COLO829 (cell line): ENCODE measurements at places on chromosomes 12 and 14.

GRCh38 chr12:80701388-80701787, 6.0 kb upstream of the MYF6 start:
- no peak for DNase-seq

GRCh38 chr12:19925841-19926240, 442.5 kb upstream of the PDE3A start:
- DNase-seq: no peak

DNA sequence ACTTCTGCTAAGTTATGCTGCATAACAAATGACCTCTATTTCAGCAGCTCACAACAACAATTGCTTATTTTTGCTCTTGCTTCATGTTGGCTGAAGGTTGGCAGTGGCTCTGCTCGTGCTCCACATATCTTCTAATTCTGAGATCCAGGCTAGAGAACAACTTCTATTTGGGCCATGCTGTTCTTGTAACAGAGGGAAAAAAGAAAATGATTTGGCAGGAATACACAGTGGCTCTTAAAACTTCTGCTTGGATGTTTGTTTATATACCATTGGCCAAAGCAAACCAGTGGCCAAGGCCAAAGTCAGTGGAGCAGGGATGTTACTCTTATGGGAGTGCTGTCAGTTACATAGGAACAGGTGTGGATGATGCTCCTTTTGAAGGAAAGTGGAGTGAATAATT, 32.1 kb downstream of the GPHN start:
- DNase-seq: no peak

- no peak for DNase-seq
Measured at GRCh38 chr12:27008081-27008480, 6.1 kb downstream of the TM7SF3 start.

DNA sequence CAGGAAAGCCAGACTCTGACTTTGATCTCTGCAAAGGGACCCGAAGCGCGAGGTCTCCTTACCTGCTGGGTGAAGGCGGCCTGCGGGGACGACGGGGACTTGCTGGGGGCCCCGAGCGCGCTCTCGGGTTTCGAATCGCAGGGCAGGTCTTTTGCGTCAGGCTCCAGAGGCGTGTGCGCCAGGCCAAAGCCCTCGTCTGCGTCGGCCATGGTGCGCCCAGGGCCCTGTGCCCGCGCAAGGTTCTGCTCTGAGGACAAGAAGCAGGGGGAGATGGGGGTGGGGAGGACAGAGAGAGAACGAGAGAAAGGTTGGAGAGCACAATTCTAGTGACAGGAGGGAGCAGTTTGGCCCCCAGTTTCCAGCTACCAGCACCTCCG, 2.3 kb downstream of the TBX5 start:
- no peak for DNase-seq

GRCh38 chr14:71712478-71712877, 219.8 kb upstream of the RGS6 start:
- no peak for DNase-seq

GRCh38 chr12:24759155-24759554, 189.7 kb downstream of the BCAT1 start:
- no peak for DNase-seq

DNA sequence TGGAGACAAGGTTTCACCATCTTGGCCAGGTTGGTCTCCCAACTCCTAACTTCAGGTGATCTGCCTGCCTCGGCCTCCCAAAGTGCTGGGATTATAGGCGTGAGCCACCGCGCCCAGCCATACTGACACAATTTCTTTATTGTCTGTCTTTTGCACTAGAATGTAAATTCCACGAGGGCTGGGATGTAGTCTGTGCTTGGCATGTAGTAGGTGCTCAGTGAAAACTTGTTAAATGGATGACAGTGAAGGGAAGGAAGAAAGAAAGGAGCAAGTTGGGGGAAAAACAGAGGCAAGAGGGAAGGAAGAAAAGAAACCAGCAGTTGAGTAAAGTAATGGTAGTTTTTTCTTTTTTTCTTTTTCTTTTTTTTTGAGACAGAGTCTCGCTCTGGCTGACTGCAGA, 53.1 kb downstream of the LIMA1 start:
- no peak for DNase-seq

GRCh38 chr12:4221258-4221620, 52.3 kb upstream of the CCND2 start:
- no peak for DNase-seq

GRCh38 chr12:68159681-68160304, at the start of gene IFNG:
Gene IFNG (minus strand): TSS chr12:68159740. CDS start chr12:68159615, 125 bp downstream.
- DNase-seq: no peak

DNA sequence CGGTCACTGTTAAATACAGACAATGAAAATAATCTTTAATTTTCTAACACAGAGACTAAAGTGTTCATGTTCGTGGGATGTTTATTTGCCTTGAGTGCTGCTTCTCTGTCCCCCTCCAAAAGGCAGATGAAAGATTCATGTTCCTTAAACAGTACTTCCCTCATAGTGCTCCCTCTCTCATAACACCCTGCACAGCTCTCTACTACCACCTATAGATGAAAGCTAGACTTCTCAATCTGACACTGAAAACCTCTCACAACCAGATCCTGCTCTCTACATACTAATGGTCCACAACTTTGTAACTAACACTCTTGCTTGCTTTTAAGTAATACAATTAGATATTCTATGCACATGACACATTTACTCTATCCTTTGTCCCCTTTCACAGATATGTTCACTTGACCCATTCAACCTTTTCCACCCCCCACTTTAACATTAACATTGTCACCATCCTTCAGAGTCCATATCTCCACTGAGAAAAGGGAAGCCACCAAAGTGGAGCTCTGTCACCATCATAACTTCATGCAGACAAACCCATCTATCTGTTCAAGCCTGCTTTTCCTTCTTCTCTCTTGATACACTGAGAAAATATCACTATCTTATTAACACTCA, 266.4 kb upstream of the USP15 start:
- peak; percentile 41 for DNase-seq

- no peak for DNase-seq
Measured at GRCh38 chr14:56608689-56609088, 29.1 kb downstream of the TMEM260 start.

GRCh38 chr12:115749071-115749841, 528.2 kb downstream of the MED13L start:
- no peak for DNase-seq

DNA sequence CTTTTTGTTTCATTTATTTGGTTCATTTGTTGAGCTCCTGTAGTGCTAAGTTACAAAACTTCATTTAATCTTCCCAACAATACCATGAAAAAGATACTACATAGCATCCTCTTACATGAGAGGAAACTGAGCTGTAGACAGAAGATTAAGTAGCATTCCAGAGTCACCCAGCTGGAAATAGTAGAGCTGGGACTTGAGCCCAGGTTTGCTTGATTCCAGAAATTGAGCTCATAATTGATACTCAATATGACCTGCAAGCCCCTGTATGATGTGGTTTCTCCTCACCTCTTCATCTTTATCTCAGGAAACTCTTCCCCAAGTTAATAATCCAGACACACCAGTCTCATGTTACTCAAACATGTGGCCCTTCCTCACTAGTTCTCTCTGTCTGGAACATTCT, 87.0 kb upstream of the DAAM1 start:
- no peak for DNase-seq

- DNase-seq: no peak
Measured at GRCh38 chr12:8052679-8053078, 13.5 kb downstream of the C3AR1 start.

DNA sequence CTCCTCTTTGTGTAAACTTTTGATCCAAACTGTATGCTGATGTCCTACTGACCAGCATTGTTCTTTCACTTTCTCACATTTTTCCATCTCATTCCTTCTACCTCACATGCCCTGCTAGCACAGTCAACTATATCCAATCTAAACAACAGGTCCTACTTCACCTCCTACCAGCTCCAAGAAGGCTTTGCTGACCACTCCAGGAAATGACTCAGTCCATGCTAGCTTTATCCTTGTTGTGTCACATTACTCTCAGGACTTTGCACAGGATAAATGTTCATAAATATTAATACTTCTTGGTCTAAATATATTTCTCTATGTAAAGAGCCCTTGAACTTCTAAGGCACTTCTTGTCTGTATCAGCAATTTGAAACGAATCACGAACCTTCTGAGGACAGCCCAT, 64.9 kb upstream of the PCED1B start:
- no peak for DNase-seq

DNA sequence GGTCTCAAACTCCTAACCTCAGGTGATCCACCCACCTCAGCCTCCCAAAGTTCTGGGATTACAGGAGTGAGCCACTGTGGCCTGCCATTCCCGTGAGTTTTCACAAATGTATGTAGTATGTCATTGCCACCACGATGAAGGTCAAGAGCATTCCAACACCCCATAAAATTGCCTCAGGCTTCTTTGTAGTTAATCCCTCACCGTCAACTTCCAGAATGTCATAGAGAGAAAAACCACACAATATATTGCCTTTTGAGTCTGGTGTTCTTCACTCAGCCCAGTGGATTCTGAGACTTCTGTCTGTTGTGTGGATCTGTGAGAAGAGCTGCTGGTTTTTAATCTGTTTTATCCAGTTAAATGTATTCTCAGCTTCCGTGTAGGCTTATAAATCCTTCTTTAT, 12.6 kb upstream of the CFAP251 start:
- peak; percentile 60 for DNase-seq

GRCh38 chr12:87274594-87275245, 754.5 kb downstream of the C12orf50 start:
- DNase-seq: peak; percentile 15

GRCh38 chr14:77296155-77296554, 24.5 kb downstream of the POMT2 start:
- DNase-seq: no peak

GRCh38 chr12:88633312-88633711, 53.0 kb upstream of the KITLG start:
- peak; percentile 19 for DNase-seq

DNA sequence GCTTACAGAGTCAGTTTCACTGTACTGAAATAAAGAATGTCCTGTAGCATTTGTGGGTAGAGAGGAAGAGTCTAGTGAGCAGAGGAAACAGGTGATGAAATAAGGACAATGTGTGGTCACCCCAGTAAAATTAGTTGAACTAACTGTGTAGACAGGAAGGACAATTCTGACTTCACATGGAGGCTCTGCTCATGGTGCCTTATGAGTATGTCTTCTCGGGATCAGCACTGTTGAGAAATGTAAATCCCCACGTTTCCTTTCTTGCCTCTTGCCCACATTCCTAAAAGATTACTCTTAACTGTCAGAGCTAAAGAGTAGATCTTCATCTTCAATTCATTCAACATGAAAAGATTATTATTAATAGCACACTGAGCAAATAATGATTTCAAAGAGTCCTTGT, 113.2 kb upstream of the FLRT2 start:
- peak; percentile 44 for DNase-seq

DNA sequence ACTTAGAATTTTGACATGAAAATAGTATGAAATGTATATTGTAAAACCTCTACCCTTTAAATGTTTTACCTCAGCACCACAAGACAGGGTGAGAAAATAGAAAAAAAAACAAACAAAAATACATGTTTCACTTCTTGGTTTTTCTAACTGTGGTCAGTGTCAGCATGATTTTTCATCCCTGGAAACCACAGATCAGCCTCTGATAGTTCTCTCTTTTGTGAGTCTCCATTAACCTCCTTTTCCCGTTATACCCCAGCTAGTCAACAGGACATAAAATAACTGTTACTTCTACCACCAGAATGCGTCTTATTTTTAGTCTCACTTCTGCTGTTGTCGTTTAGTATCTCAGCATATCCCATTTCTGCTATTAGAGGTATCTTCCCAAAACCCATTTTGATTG, 48.3 kb upstream of the KCNMB4 start:
- no peak for DNase-seq

GRCh38 chr12:55636116-55636655, 506 bp upstream of the OR10P1 start:
- no peak for DNase-seq

DNA sequence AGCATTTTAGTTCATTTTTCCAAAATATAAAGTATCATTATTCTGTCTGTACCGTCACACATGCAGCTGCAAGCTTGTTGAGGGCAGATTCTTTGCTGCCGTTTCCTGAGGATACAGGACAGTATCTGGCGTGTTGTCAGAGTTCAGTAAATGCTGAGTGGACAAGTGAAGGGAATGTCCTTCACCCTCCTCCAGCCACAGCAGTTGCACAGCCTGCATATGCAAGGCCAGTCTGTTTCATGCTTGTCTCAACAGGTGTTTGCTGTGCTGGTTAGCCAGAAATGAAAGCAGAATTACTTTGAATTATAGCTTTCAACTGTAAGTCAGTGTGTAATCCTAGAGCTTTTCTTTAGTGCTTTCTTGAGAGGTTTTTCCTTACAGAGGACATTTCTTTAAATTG, 36.5 kb downstream of the TDP1 start:
- no peak for DNase-seq

DNA sequence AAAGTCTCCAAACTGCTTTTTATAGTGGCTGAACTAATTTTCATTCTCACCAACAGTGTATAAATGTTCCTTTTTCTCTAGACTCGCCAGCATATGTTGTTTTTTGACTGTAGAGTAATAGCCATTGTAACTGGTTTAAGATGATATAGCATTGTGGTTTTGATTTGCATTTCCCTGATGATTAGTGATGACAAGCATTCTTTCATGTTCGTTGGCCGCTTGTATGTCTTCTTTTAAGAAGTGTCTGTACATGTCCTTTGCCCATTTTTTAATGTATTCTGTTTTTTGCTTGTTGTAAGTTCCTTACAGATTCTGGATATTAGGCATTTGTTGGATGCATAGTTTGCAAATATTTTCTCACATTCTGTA, 404.9 kb downstream of the FLRT2 start:
- no peak for DNase-seq

- no peak for DNase-seq
Measured at GRCh38 chr12:32486158-32486557, 86.8 kb downstream of the FGD4 start.

GRCh38 chr12:70560671-70561070, 76.6 kb downstream of the PTPRB start:
- no peak for DNase-seq

DNA sequence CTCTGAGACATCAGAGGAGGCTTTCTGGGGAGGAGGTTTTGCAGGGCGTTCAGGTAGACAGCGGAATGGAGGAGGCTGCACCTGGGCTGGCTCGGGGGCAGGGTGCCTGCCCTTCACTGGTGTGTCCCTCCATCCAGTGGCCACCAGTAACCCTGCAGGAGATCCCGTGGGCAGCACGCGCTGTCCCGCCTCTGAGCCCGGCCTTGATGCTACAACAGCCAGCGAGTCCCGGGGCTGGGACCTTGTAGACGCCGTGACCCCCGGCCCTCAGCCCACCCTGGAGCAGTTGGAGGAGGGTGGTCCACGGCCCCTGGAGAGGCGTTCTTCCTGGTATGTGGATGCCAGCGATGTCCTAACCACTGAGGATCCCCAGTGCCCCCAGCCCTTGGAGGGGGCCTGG, 10.0 kb upstream of the ADSS1 start:
- DNase-seq: no peak

DNA sequence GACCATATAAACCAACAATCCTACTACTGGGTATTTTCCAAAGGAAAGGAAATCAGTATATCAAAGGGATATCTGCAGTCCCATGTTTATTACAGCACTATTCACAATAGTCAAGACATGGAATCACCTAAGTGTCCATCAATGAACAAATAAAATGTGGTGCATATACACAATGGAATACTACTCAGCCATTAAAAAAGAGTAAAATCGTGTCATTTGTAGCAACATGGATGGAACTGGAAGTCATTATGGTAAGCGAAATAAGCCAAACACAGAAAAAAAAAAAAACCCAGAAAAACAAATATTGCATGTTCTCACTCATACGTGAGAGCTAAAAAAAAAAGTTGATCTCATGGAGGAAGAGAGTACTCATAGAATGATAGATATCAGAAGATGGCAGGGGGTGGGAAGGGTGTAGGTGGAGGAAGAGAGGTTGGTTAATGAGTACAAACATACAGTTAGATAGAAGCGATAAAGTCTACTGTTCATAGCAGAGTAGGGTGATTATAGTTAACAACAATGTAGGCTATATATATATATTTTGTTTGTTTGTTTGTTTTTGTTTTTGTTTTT, 49.3 kb downstream of the BCAT1 start:
- DNase-seq: no peak
